ENCODE measurements at places on chromosomes 2 and 18. TPM values are rescaled to one million over a fixed set of nuclear protein-coding genes. Genes with fewer than 3 reads are reported as not detected.

DNA sequence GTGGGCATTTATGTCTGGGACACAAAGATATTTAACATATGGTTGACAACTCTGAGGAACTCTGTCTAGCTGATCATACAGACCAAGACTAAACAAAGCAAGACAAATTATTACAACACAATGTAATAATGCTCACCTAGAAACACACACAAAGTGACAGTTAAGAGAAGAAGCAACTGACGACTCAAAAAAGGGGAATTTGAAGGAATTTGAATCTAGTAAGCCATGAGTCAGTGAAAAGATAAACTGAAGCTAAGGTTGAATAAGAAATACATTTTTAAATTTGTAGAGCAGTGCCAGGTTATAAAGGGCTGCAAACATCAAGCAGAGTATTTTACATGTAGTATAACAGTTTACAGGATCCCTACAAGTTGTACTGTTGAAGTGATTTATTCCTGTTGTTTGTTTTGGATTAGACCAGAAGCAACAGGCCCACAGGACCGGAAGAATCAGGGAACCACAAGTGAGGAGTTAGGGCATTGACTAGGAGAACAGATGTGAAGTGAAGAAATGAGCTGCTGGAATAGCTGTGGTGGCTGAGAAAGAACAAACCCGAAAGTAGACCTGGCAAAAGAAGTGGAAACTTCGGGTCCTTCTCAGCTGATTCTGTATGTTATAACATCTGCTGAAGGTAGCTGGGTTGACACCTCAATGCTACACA lies 35.6 kb downstream of the IFIH1 start:
- peaks cover 17% of the 10 kb centered on the region for H3K36me3 ChIP-seq
- peak overlapping the region; percentile 21 for H3K27ac ChIP-seq
- no peak overlapping the region for H3K4me3 ChIP-seq

GRCh38 chr2:191646163-191646902 lies 31.6 kb upstream of the NABP1 start:
- peaks cover 2% of the 10 kb centered on the region for H3K4me1 ChIP-seq
- H3K36me3 ChIP-seq = no peaks in the 10 kb centered on the region
- no peak overlapping the region for H3K27ac ChIP-seq
- DNase-seq = no peak
- no peak overlapping the region for H3K4me3 ChIP-seq

GRCh38 chr2:108324531-108325255 lies 36.0 kb downstream of the SULT1C2 start:
- no peak overlapping the region for H3K4me3 ChIP-seq
- H3K4me1 ChIP-seq = no peaks in the 10 kb centered on the region
- peaks cover 3% of the 10 kb centered on the region for H3K36me3 ChIP-seq
- no peak overlapping the region for H3K27ac ChIP-seq
- no peak for DNase-seq

DNA sequence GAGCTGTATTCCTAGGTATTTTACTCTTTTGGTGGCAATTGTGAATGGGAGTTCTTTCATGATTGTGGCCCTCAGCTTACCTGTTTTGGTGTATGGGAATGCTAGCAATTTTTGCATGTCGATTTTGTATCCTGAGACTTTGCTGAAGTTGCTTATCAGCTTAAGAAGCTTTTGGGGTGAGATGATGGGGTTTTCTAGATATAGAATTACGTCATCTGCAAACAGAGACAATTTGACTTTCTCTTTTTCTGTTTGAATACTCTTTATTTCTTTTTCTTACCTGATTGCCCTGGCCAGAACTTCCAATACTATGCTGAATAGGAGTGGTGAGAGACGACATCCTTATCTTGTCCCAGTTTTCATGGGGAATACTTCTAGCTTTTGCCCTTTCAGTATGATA lies 191.2 kb downstream of the KCNE4 start:
- DNase-seq = no peak
- no peak overlapping the region for H3K27ac ChIP-seq
- no peaks in the 10 kb centered on the region for H3K36me3 ChIP-seq
- no peak overlapping the region for H3K4me3 ChIP-seq

DNA sequence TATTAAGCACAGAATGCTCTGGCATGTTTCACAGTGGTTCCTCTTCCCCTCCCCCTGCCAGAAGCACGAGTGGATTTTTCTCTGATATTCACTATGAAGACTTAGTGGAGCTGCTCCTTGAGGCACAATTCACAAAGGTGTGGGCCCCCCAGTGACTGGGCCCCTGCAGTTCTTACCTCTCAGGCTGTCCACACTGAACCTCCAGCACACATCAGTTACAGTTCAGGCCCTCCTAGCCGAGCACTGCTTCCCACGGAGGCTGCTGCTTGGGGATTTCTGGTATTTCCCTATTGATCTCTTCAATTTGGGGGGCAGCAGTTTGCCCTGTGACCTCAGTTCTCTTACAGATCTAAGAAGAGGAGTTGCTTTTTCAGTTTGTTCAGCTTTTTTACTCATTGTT lies 236.1 kb downstream of the SH3RF3 start:
- peaks cover 15% of the 10 kb centered on the region for H3K27me3 ChIP-seq
- no peak for DNase-seq
- H3K4me3 ChIP-seq = no peak overlapping the region
- no peaks in the 10 kb centered on the region for H3K36me3 ChIP-seq
- no peaks in the 10 kb centered on the region for H3K4me1 ChIP-seq
- no peak overlapping the region for H3K27ac ChIP-seq

- peaks cover 13% of the 10 kb centered on the region for H3K4me1 ChIP-seq
- no peaks in the 10 kb centered on the region for H3K36me3 ChIP-seq
- peaks cover 16% of the 10 kb centered on the region for H3K27me3 ChIP-seq
Measured at GRCh38 chr2:240140511-240140910, at the start of gene OTOS. Gene OTOS, minus strand, starts transcription at chr2:240140658. Its CDS starts 332 bp downstream, at chr2:240140326.

Gene NEU2
- total RNA-seq = not detected

DNA sequence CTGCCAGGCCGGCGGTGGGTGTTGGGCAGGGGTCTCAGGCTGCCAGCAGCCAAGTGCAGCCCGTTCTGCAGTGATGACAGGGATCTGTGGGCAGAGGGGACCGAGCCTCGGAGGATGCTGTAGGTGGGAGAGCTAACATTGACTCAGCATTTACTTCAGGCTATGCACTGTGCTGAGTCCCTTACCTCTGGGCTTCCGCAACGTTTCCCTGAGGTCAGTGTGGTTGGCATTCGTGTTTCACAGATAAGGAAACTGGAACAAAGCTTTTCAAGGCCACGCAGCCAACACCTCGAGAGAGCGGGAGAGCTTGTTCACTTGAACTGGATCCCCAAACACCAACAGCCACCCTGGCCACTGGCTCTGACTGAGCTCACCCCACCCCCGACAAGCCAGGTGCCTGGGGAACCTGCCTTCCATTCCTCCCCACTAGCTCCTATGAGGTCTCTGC lies 839 bp upstream of the GPR148 start:
- no peak for DNase-seq
- peaks cover 5% of the 10 kb centered on the region for H3K4me1 ChIP-seq
- H3K36me3 ChIP-seq = no peaks in the 10 kb centered on the region

Gene ATOH8
- not detected for total RNA-seq

Gene AQP12B
- total RNA-seq = not detected

Gene NEUROD1
- not detected for total RNA-seq

DNA sequence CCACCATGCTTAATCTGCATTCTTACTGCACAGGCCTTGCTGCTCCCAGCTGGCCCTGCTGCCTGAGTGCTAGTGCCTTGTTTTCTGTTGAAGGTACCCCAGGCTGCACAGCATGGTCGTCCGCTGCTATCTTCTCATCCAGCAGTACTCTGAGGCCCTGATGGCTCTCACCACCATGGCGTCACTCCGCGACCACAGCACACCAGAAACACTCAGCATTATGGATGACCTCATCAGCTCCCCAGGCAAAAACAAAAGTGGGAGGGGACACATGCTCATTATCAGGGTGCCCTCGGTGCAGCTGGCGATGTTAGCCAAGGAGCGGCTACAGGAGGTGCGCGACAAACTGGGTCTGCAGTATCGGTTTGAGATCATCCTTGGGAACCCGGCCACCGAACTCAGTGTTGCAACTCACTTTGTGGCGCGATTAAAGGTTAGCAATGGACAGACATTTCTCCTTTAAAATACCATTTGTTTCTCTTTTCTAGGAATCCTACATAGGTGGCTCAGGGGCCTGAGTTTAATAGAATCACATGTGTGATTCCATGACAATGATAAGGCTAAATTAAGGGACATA lies 110.5 kb downstream of the ESCO1 start:
- H3K4me1 ChIP-seq = no peaks in the 10 kb centered on the region
- peaks cover 11% of the 10 kb centered on the region for H3K27me3 ChIP-seq
- no peaks in the 10 kb centered on the region for H3K36me3 ChIP-seq
- no peak for DNase-seq

DNA sequence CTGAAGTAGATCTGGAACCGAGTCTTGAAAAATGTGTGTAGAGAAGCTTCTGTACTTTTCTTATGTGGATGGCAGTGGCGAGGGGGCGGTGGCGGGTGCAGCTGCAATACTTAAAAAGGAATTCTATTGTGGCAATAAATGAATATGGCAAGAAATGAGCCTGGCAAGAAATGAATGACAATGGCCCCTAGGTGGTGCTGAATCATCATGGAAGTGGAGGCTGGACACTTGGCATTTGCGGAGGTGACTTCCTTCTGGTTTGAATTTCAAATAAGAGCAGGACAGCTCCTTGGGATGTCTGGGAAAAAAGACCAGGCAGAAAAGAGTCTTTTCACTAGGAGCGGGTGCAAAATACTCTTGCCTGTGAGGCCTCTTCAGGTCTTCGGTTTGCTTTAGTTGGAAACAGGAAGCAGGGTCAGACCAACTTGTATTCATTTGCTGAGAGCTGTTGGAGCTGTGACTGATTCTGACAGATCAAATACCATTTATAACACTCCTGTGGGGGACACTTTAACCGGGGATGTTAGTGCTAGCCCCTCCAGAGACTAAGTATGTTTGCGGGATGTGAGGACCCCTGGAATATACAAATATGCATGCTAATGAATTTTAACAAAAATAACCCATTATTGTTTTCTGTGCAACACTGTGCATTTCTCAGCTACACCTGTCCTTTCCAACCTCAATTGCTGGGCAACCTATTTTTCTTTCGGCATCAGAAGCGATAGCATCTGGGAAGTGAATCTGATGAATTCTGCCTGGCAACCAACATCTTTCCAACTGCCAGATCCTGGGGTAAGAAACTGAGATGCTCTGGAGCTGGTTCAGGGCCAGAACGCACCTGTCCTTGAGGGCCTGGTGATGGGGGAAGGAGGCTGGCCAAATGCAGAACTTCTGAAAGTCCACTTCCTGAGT lies 35.4 kb downstream of the FASTKD2 start:
- no peak overlapping the region for H3K27ac ChIP-seq
- H3K4me3 ChIP-seq = peak overlapping the region; percentile 62
- H3K27me3 ChIP-seq = no peaks in the 10 kb centered on the region
- no peaks in the 10 kb centered on the region for H3K36me3 ChIP-seq
- no peak for DNase-seq
- peaks cover 11% of the 10 kb centered on the region for H3K4me1 ChIP-seq

DNA sequence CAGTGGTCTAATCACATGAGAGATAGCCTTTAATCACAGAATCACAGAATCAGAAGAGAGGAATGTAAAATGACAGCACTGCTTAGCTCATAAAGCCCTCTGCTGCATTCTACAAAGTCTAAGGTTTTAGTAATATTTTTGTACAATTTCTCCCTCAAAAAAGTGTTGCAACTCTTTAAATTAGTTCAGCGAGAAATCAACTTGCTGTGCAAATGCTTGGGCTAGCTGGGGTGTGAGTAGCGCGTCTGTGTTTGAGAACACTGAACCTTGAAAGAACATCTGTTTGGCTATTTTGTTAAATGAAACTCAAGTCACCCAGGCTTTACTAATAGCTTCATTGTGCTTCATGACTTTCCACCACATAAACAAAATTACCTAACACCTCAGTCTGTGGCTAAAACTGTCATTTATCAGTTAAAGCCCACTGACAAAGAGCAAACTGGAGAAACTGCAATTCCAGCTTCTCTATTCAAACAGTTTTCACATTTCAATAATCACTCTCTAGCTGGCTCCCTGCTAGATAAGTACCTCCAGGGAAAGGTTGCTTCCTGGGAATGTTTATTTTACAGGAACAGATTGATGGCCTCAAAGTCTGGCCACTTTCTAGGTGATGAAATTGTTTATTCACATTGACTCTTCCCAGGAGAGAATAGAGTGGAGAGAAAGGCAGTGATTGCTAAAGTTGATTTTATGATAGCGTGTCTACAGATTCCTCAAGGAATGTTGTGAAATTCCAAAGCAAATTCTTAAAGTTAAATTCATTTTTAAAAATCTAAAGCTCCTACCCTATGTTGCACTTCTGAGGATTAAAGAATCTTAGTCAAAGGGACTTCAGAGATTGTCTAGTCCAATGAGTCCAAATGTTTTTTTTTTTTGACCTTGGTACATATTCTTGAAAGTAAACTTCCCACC lies 36.0 kb upstream of the STAT1 start:
- H3K4me3 ChIP-seq = no peak overlapping the region
- no peak for DNase-seq
- no peaks in the 10 kb centered on the region for H3K27me3 ChIP-seq
- H3K27ac ChIP-seq = no peak overlapping the region
- peaks cover 12% of the 10 kb centered on the region for H3K4me1 ChIP-seq
- H3K36me3 ChIP-seq = peaks cover 2% of the 10 kb centered on the region

GRCh38 chr2:88080545-88080944 lies 12.9 kb downstream of the SMYD1 start:
- peaks cover 18% of the 10 kb centered on the region for H3K27me3 ChIP-seq
- H3K4me3 ChIP-seq = no peak overlapping the region
- H3K36me3 ChIP-seq = no peaks in the 10 kb centered on the region
- DNase-seq = no peak
- H3K4me1 ChIP-seq = peaks cover under 1% of the 10 kb centered on the region

- H3K27ac ChIP-seq = no peak overlapping the region
- peaks cover 8% of the 10 kb centered on the region for H3K4me1 ChIP-seq
- H3K27me3 ChIP-seq = no peaks in the 10 kb centered on the region
- H3K4me3 ChIP-seq = no peak overlapping the region
Measured at GRCh38 chr2:200405599-200406298, 99.3 kb downstream of the SPATS2L start.
